NCI-H226 (cell line): ENCODE measurements at places on chromosomes 5 and 9.

GRCh38 chr9:70789086-70789485 lies 332.3 kb downstream of the TRPM3 start:
- no peak for DNase-seq

- no peak for DNase-seq
Measured at GRCh38 chr9:123716339-123716945, 213.5 kb downstream of the DENND1A start.

DNA sequence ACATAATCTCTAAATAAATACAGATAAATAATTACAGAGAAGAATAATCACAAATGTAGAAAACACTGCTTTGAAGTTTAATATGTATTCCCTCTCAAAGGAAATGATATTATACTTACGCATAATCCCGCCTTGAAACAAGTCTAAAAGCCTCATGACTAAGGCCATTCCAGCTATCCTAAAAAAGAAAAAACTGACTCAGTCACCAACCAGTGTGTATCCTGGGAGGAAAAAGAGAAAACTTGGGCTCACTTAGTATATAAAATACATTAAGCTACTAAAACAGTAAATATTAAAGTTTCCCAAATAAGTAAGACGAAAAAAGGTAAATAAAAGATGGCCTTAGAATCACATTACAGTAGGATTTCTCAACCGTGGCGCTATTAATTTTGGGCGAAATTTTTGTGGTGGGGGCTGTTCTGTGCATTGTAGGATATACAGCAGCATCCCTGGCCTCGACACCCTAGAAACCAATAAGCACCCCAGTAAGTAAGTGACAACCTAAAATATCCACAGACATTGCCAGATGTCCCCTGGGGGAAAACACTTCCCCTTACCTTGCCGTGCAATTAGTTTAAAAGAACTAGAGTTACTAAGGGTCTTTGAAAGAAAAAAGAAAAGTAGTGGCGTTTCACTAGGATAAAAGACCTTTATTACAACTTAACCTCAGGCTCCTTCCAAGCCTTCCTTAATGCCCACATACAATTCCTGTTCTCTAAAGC lies 1.1 kb downstream of the HSPA9 start:
- DNase-seq, result no peak

- DNase-seq, result peak; percentile 78
Measured at GRCh38 chr5:39256477-39257235, 37.3 kb upstream of the FYB1 start.

DNA sequence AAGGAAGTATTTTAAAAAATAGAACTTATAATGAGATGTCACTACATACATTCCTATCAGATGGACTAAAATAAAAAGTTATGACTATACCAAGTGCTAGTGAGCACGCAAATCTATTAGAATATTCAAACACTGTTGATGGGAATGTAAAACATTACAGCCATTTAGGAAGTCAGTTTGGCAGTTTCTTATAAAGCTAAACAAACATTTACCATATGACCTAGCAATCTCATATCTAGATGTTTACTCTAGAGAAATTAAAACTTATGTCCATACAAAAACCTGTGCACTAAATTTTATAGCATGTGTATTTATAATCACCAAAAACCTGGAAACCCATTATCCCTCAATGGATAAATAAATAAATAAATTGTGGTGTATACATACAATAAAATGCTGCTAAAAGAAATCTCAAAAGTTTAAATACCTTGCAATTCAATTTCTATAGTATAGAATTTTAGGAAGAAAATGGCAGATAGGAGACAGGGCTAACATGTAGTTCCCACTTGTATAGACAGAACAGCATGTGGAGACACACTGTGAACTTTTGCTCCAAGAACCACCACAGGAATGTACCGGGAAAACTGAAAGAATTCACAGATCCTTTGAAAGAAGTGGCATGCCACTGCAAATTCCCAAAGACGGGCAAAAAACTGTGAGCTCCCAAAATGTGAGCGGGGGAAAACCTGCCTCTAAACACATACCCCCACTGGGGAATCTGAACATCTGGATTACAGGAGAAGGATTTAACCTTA lies 174.6 kb upstream of the SPEF2 start:
- no peak for DNase-seq

DNA sequence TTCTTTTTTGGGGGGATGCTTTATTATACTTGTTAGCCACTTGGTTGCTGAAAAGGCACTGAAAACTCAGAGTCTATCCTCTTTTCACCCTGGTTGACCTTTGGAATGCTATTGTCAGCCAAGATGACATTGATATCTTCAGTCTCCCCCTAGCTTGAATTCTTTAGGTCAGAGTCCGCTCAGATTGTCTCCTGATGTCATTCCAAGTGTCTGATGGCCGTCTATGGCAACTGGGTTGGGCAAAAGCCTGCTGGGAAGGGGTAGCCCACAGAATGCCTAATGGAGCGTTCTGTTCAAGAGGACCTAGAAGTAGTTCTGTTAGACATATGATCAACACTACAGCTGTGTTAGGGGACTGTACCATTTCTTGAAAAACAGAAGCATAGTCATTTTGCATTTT lies 9.7 kb upstream of the MEF2C start:
- DNase-seq, result no peak

DNA sequence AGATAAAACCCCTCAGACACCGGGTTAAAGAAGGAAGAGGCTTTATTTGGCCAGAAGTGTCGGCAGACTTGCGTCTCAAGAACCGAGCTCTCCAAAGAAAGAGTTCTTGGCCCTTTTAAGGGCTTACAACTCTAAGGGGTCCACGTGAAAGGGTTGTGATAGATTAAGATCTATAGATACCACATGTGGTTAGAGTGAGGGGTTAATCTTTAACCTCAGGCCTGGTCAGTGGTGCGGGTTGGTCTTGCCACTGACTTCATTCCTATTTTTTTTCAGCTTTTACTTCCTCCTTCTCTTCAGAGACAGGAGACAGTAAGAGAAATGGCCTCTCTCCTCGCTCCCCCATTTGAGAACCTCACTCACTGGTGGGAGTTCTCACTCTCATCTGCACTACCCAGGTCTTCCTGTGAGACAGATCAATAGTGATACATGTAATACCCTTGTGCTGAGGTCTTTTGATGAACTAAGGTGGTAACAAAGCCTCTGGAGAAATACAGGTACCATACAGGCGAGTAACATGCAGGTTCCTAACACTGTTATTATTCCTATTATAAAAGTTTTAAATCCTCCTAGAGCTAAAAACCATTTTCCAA lies 52.4 kb upstream of the COX7C start:
- DNase-seq, result no peak

DNA sequence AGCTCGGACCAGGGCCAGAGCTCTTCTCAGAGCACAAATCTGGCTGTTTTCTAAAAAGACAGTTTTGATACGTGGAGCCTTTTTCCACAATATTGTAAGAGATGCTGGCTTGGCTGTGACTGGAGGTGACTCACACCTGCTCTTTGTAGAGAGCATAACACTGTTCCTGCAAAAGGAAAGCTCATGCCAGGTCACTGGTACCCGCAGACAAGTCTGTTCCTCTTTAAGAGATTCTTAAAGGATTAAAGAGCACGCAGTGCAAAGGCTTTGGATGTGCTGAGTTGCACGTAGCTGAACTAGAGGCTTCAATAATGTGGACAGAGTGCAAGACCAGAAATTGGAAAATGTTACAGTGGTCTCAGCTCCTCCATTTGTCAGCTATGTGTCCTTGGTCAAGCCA lies 19.0 kb downstream of the ACTL7B start:
- no peak for DNase-seq

- DNase-seq, result no peak
Measured at GRCh38 chr9:128254855-128255759, 20.7 kb downstream of the GOLGA2 start.

DNA sequence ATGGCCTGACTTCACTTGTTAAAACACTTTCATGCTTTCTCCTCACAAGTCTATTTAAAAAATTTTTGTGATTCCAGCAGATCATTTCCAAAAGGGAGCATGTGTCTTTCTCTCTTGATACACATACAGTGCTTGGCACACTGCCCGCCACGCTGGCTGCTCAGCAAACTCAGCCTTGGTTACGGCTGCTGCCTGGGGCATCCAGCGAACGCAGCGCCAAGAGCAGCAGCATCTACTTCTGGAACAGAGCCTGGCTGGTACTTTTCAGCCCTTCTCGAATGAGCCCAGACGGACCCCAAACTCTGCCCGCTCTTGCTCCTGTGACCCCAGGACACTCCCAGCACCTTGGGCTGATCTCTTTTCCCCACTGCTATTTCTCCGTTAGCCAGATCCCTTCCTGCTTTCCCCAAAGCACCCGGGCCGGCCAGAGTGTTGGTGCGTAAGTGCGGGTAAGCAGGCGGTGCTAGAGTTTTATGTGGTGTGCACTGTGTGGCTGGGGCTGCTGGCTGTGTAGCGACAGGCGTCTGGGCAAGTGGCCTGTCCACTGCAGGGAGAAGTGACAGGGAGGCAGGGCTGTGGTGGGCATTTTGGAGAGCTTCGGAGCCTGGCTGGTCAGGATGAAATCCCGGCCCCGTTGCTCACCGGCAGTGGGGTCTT lies 73.2 kb downstream of the SH3PXD2B start:
- no peak for DNase-seq

GRCh38 chr5:80809451-80809850 lies 150.7 kb upstream of the RASGRF2 start:
- DNase-seq, result no peak

DNA sequence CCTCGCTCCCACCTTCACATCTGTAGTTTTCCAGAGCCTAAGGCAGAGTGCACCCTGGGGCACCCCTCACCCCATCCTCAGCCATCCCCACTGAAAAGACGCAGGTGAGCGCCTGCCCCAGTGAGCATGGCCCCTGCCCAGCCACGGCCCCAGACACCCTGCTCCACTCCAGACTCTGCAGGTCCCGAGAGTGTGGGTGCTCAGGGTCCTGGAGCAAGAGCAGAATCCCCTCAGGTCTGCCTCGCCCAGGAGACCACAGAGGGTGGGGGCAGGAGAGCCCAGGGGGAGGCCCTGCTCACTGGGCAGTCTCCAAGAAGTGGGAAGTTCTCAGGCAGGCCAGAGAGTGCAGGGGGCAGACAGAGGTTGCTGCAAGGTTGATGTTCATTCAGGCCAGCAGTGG lies 158.6 kb upstream of the PPP1R26 start:
- DNase-seq, result no peak

GRCh38 chr5:124972703-124973102 lies 226.3 kb upstream of the ZNF608 start:
- DNase-seq, result no peak

GRCh38 chr9:117103438-117104110 lies 311.3 kb downstream of the ASTN2 start:
- no peak for DNase-seq

DNA sequence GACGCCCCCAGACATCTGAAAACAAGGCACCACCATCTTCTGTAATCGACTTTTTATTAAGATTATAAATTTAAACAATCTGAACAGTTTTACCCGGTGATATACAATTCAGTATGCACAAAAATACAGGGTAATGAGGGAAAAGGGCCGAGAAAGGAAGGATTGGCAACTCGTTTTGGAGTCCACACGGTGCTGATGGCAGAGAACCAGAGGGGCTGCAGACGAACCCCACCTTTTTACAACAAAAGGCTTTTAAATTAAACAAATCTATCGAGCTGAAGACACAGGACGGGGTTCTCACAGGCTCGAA lies 2.6 kb downstream of the IER5L start:
- no peak for DNase-seq

- DNase-seq, result peak; percentile 93
Measured at GRCh38 chr5:145531038-145531734, 304.0 kb downstream of the PRELID2 start.

DNA sequence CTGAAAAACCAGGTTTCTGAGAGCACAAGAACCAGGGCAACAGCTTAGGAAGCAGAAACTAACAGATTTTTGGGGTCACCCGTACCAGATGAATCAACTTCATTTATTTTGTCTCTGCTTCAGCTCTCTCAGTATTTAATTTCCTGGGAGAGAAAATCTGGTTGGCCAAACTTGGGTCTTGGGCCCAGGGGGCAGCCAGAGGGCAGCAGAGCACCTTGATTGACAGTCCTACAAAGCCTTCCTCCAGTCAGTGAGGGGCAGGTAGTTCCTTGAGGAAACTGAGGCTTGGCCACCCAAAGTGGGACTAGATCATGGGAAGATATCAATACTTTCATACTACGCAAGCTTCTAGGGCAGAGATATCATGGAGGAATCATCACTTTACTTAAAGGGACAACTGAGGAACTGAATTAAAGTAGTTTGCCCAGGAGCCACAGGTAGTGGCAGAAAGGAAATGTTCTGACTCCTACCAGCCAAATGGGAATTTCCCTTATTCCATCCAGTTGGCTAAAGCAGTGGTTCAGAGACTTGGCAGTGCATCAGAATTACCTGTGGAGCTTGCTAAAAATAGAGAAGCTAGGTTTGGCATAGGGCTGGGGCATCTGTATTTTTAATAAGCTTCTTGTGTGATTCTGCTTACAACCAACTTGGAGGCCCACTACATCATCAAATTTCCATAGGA lies 21.5 kb upstream of the ARHGAP26 start:
- DNase-seq, result no peak

DNA sequence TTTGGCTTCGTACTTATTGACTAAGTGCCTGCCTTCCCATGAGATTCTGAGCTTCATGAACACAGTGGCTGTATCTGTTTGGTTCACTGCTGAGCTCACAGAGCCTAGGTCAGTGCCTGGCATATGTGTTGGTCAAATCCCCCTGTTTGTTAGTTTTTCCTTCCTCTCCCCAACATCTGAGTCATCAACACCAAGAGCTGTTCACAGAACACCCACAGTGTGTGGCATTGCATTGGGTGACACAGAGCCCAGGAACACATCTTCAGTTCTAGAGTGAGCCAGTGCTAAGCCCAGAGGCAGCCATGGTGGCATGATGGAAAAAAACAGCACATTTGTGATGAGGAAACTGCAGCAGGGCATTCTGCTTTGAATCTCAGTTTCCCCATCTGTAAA lies 294.6 kb downstream of the SEC61B start:
- DNase-seq, result no peak
